ENCODE measurements at places on chromosomes 7 and 10. TPM values are rescaled to one million over a fixed set of nuclear protein-coding genes. Genes with fewer than 3 reads are reported as not detected.

Gene WDFY4
- not detected for total RNA-seq

Gene TMEM236
- total RNA-seq, result not detected

Gene ZNF467
- 2.1 TPM for total RNA-seq

GRCh38 chr7:42573881-42574672 lies 337.1 kb upstream of the GLI3 start:
- DNase-seq, result no peak
